GDM1 (cell line): ENCODE measurements at places on chromosomes 16 and 17.

DNA sequence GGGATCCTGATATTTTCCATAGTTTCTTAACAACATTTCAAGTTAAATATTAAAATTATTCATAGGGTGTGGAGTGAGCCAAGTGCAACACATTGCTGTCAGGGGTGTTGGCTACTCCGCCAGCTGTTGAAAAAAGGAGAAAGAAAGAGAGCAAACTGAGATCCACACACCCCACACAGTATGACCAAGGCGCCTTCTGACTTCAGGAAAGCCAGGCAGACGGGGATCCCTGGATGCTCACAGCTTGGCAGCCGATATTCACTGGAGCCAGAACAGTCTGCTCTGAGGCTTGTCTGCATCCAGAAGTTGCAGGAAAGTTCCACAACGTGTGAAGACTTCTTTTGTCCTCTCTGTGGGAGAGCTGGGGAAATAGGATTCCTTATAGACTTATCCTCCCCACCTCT, 9.3 kb downstream of the CHD9NB start:
- no peak for DNase-seq

DNA sequence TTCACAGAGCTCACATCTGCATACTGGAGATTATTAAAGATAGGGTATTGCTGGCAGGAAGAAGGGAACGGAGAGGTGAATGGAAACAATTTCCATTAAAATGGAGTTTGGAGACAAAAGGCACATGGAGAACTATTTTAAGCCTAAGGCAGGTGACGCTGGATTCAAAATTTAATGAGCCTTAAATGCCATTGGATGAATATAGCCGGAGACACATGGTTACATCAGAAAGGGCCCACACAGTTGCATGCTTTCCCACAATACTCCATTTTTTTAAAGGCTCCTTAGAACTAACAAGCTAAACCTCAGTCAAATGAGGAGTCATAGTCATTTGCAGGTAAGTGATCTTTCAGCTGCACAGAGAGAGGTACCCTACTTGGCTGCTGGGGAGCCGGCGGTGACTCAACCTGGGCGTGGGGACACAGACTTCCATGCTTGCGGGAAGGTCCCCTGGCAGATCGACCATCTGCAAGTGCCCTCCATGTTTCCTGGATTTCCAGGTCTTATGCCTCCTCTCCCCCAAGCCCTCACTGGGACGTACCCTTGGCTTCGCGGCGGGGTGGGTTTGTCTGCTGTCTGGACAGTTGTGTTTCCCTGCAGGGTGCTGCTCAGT, 259.2 kb downstream of the CBLN1 start:
- no peak for DNase-seq

DNA sequence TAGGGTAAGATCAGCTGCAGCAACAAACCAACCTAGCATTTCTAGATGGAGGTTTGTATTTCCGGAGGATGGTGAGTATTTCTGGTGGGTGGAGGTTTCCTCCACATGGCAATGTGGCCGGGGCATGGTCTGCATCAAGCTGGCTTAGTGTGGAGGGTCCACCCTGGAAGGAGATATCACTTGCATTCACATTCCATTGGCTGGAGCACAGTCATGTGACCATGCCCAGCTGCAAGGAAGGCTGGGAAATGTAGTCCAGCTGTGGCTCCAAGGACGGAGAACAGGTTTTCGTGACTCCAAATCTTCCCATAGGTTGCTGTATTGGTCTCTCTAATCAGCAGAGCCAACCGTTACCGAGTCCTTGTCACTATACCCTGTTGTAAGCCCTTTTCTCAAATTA, 68.7 kb downstream of the RAI1 start:
- peak; percentile 52 for DNase-seq

- peak; percentile 60 for DNase-seq
These were observed 12.8 kb downstream of the EVPL start for GRCh38 chr17:76014100-76014924.
